ENCODE measurements at places on chromosomes 7 and 10. TPM values are rescaled to one million over a fixed set of nuclear protein-coding genes. Genes with fewer than 3 reads are reported as not detected.

DNA sequence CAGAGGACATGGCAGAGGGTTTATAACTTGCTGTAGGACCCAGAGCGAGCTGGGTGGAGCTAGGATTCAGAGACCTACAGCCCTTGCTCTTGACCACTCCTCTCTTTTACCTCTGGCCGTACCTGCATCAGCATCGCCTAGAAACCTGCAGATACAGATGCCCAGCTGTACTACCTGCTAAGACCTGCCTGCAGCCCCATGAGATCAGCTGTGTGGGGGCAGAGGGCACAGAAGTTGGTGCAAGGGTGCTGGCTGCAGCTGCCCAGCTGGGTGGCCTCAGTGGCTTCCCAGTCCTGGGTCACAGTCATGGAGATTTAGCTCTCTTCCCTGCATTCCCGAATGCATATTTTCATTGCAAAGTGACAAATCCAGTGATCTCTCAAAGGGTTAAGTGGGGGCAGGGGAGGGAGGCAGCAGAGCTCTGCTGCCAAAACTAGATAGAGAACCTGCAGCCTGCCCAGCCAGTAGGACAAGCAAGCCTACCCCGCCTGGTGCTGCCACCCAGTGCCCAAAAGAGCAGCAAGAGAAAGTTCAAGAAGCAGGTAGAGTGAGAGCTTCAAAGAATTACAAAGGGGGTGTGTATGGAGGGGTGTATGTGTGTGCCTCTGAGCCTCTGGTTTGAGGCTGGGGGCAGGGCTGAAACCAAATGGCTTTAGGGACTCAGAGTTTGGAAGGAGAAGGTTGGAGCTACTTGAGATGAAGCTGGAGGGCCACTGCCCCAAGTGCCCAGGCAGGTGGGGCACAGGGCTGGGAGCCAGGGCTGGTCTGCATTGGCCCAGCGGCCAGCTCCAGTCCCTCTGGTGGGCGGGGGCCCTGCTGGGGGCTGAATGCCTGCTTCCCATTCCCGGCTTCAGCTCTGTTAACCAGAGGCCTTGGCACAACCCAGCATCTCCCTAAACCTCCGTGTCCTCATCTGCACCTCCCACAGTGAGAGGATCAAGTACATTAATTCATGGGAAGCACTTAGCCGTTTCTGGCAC lies 6.9 kb downstream of the FAM241B start:
- peak; percentile 40 for DNase-seq

GRCh38 chr7:63072806-63073205 lies 925.8 kb upstream of the ZNF722 start:
- DNase-seq = no peak

GRCh38 chr7:140679186-140679585 lies 6.4 kb downstream of the ADCK2 start:
- DNase-seq = no peak

DNA sequence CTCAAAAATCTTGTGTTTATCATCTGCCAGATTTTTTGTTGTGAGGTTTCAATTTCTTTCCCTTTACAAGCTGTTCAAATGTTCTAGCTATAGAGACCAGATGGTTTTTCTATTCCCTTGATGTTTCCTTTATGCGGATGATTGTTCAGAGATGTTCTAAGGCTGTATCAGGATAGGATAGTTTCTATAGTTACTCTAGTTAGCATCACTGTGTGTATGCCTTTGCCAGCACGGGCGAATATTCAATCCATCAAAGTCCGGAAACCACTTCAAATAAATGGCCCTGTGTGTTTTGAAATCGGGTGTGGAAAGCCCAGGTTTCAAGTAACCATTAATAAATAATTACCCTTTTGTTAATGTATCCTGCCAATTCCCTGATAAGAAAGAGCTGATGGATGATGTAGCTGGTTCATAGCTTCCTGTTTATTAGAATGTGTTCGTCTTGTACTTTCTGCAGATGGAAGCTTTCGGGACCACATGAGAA lies 149.8 kb upstream of the PRKCQ start:
- DNase-seq = no peak

EGFR gene
- 44.2 TPM for total RNA-seq

HSPB1 gene
- 445 TPM for total RNA-seq

OR2A1 gene
- not detected for total RNA-seq

OR13A1 gene
- total RNA-seq = not detected

All from body of pancreas (tissue), 4 donors.